ENCODE measurements at places on chromosomes 4 and X.

DNA sequence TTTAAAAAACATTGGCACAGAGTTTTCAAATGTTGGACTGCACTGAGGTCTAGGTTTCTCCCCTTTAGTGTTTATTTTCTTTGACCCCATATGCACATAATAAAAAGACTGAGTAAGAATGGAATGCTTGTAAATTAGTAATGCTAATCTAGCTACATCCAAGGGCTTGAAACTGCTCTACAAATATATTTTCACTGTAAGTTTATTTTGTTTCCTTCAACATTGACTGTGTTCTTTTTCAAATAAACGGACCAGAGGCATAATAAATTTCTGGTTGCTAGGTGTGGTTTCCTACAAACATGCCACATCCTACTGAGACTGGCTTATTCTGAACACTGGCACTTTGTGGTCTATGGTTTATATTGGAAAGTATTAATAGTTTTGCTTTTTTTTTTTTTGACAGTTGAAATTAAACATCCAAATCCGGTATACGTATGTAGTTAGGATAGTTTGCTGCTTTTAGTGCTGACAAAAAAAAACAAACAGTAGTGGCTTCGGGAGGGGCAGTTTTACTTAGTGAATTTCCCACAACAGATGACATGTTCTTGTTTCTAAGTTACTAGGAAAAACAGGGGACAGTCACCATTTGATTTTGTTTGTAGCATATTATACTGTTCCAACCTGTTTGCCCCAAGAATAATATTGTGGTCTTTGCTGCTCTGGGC lies 13.2 kb downstream of the CA5B start:
- DNase-seq, result no peak

GRCh38 chr4:80162418-80162817 lies 34.9 kb upstream of the PRDM8 start:
- DNase-seq, result no peak

DNA sequence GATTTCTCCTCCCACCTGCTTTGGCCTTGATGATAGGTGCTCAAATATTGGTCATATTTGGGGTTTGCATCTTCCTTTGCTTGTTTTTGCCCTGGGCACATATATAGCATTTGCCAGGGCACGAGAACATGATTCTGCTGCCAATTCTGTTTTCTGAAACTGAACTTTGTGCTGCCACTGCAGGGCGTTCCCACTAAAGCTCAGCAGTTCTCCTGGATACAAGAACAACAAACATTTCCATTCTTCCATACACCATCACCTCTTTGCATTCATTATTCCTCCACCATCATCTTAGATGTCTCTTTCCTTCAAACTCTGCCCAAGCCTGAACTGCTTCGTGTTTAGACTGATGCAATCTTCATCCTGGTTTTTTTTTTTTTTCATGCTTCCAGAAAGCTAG lies 36.3 kb upstream of the GATB start:
- no peak for DNase-seq

- DNase-seq, result no peak
Measured at GRCh38 chrX:15989716-15990115, 133.6 kb upstream of the GRPR start.

- no peak for DNase-seq
Measured at GRCh38 chr4:19009881-19010280, 988.3 kb upstream of the LCORL start.

GRCh38 chrX:55593296-55593695 lies 29.9 kb upstream of the FOXR2 start:
- DNase-seq, result no peak

DNA sequence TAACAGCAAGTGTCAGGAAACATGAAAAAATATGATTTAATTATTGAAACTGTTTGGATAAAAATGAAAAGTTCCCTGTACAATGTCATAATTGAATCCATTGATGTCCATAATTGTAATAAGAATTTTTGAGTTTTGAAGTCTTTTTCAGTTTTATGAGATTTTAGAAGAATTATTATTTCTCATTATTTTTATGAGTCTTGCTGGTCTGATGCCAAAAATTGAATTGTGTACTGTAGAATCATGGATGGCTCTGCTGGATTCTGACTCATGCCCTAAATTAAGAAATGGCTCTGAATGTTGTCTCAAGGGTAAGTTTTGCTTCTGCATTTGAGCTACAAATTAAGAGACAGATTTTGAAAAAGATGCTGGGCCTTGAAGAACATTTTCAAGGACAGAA lies 132.8 kb upstream of the MAP9 start:
- no peak for DNase-seq

GRCh38 chr4:177308125-177308524 lies 1.5 kb upstream of the NEIL3 start:
- no peak for DNase-seq

DNA sequence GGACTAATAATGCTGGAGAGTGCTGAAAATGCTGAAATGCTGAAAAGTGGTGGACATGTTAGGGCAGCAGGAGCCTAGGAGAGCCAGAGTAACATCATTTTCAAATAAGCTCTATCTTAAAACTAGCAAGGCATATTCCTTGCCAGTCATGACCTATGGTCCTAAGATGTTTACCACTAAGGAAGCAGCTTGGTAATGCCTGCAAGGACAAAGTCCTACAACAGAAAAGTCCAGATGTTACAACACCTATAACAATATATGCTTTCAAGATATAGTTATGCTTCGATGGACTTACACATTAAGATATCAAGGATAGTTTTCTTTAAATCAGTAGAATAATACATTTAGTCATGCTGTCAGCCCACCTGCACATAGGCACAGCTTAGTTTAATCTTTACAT lies 4.5 kb upstream of the ADH4 start:
- DNase-seq, result no peak

- DNase-seq, result no peak
Measured at GRCh38 chr4:137090951-137091350, 441.3 kb downstream of the PCDH18 start.

DNA sequence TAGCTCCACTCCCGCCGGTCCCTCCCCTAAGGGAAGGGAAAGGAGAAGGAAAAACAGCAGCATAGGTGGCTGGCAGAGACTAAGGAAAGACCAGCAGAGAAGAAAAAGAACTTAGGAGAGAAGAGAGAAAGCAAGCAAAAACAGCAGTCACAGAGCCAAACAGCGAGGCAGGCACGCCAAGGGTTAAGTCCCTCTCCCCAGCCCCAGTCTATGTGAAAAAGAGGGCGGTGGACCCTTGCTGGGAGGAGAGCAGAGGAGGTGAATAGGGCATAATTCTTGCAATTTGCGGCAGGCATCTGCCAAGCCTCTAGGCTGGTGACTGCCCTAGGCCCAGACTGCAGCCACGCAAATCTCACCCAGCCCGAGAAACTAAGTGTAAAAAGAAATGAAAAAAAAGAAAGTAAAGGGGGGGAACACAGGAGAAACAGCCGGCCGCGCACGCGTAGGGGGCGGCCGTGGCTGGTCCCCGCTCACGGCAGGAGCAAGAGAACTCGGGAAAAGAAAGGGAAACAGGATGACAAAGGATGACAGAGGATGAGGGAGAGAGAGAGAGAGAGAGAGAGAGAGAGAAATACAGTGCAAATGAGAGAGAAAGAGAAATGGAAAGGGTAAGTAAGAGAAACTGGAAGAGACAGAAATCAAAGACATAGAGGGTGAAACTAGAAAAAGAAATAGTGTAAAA lies 48.6 kb downstream of the MAGEA9 start:
- DNase-seq, result no peak

DNA sequence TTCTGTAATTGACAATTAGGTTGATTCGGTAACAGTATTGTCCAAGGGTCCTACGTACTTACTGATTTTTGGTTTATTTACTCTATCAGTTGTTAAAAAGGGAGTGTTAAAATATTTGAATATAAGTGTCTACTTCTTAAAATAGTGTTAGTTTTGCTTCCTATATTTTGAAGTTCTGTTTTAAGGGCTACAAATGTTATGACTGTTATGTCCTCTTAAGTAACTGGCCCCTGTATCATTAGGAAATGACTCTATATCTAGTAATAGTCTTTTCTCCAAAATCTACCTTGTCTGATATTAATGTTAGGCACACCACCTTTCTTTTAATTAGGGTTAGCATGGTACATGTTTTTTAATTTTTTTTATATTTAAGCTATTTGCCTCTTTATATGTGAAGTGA lies 30.1 kb downstream of the ANKRD50 start:
- DNase-seq, result no peak

DNA sequence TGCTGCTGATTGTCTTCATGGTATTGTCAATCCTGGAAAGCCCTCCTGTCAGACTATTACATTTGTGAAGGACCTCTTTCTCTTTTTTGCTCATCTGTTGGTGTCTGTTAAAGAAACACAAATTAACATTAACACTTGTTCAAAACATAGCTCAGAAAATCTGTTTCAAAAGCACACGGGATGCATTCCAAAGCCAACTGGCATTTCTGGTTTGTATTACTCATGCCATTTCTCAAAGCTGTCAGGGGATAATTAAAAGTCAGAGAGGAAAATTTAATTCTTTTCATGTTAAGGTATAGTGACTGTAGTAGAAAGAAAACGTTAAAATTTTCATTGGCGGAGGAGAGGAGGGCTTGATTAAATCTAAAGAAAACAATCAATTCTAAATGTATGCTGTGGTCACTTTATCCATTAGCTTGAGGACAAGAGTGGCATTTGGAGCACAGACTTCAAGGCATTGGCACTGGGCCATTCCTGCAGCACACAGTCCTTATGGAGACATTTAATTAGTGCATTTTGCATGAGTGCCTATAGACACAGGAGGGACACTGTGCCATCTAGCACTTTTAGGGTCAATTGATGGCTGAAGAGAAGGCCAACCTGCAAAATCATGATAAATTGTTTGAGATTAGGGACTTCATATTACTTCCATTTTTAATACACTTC lies 21.2 kb upstream of the GLRA2 start:
- no peak for DNase-seq

GRCh38 chrX:134758652-134759051 lies 100.4 kb upstream of the PLAC1 start:
- no peak for DNase-seq

GRCh38 chrX:18065956-18066355 lies 154.7 kb downstream of the BEND2 start:
- DNase-seq, result peak; percentile 97

DNA sequence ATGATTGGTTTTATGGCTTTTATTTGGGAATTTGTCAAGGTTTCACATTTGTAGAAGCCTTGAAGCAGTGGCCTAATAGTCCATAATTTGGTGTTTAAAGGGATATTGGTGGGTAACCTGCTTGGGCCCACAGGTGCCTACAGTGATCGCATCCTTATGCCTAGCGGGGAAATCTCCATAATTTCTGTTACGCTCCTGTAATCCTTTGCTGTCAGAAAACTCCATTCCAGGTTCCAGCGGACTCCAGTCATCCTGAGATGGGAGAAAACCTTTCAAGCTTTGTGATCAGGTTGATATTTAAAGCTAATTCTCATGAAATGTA lies 257.0 kb upstream of the JADE1 start:
- no peak for DNase-seq

- no peak for DNase-seq
Measured at GRCh38 chr4:77193511-77194102, 36.6 kb downstream of the CCNG2 start.
